Peyer's patch (tissue), 4 donors: ENCODE measurements at places on chromosomes 2 and 18.

- DNase-seq, result no peak
Observed at GRCh38 chr2:113167115-113167932, 6.4 kb upstream of the PSD4 start.

DNA sequence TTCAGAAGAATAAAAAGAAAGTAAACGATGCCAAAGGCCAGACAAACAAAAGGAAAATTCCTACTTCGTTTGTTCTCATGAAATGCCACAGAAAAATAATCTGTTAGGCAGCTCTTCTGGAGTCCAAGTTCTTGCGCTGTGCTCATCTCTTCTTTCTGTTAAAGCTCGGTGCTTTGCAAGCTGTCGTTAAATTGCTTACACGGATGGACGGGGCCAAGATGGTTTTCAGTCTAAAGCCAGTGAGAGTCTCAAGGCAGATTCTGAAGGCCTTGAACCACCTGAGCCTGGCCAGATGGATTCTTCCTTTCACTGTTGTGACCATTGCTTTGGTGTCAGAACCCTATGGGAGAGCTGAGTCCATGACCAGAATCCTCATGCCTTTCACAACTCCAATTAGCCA lies 97.6 kb upstream of the RMDN2 start:
- no peak for DNase-seq

DNA sequence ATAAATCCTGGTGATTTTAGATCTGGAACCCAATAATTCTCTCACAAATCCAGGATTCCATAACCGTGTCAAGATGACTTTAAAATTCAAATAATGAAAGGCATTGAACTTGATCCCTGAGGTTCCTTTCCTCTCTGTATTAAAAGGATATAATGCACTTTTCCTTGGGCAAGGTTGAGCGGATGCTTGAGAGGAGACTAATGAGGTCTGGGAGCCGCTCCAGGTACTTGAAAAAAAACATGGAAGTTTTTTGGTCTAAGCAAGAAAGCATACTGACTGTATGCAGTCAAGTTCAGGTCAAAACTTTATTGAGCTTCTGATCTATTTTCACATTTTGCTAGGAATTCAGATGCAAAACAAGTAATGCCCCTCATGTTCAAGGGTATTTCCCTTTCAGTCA lies 318.5 kb downstream of the RAD51AP2 start:
- no peak for DNase-seq

- no peak for DNase-seq
Observed at GRCh38 chr2:226199555-226199954, 600.1 kb downstream of the IRS1 start.

GRCh38 chr2:112814278-112814677 lies 22.3 kb downstream of the IL1B start:
- DNase-seq, result no peak

GRCh38 chr18:43161528-43161927 lies 46.0 kb upstream of the RIT2 start:
- no peak for DNase-seq

DNA sequence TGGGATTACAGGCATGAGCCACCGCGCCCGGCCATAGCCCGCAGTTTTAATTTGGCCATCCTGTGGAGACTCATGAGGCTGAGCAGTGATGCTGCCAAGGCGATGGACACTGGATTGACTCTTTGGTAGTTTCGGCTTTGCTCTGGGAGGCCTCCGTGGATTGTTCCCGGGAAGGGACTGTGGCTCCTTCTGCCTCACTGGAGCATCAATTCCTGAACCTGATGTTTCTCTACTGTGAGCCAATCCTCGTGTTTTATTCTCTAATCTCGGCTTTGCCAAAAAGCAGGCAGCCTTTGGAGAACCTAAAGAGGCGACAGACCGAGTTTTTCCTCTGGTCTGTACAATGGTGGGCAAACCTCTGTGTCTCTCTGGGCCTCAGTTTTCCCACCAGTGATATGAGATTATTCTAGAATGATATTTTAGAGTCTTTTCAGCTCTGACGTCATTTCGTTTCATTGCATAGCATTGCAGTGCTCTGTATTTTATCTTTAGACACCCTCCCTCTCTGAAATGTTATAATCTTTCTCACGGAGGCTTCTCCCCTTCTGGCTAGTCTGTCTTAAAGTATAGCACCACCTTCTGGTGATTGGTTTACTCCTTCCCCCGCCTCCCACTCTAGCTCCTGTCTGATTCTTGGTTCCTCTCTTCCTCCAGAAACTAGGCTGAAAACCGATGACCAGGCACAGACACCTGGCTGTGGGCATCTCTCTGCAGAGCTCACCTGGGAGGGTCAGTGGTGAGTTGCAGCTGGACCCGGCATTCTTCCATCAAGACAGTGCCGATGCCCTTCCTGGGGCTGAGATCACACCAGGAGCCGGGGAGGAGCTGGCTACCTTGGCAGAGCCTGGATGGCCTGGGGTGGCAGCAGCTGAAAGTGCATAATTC lies 341.3 kb downstream of the MYCN start:
- DNase-seq, result no peak

DNA sequence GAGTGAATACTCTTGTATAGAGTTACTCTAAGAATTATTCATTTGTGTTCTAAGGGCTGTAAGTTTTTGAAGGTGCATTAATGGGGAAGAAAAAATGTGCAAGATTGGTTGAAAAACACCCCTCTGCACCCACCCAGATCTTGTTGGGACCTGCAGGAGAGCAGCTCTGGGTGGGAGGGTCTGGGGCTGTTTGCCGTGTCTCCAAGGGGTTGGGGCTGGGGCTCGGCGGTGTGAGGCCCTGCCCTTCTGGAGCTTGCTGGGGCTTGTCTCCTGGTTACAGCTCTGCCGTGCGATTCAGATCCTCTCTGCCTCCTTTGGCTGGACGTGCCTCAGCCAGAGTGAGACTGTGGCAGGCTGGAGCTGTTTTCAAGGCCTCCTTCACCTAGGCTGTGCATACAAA lies 26.1 kb downstream of the IGFBP2 start:
- no peak for DNase-seq

GRCh38 chr2:28407131-28407975 lies 14.7 kb downstream of the FOSL2 start:
- peak; percentile 48 for DNase-seq

DNA sequence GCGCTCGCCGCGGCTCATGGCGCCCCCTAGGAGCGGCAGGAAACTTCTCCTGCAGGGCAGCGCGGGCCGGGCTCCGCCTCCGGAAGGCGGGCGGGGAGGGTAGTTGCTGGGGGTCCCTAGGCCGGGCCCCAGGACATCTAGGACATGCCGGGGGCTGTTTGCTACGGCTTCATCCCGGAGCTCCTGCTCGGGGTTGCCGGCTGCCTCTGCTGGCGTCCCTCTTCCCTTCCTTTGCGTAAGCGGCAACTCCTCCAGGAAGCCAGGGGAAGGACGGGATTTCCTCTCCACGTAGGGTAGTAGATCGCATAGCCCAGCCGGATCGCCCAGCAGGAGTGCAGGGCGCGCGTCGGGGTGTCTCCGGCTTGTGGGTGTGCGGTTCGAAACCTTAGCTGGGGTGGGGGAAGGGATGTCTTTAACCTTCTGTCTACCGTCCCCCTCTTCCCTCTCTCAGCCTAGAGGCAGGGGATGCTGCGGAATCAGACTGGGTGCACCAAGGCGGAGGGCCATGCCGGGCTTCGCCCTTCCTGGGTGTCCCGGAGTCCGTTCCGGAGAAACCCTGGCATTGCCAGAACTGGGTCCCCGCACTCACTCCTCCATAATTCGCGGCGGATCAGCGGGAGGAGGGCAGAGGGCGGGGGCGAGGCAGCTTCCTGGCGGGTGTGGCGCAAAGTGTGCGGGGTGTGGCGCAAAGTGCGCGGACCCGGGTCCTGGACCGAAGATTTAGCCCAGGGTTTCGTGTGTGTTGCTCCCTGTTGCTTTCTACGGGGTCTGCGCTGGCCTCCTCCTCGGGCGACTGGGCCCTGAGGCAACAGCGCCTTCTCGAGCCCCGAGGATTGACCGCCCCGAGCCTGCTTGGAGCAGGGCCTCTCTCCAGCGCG lies 12.2 kb upstream of the SKOR2 start:
- DNase-seq, result no peak

GRCh38 chr2:169343202-169343601 lies 19.1 kb downstream of the LRP2 start:
- no peak for DNase-seq

GRCh38 chr2:61853086-61853846 lies 594 bp downstream of the FAM161A start:
- DNase-seq, result peak; percentile 65

GRCh38 chr2:145631561-145631960 lies 1111.6 kb upstream of the ZEB2 start:
- DNase-seq, result no peak

DNA sequence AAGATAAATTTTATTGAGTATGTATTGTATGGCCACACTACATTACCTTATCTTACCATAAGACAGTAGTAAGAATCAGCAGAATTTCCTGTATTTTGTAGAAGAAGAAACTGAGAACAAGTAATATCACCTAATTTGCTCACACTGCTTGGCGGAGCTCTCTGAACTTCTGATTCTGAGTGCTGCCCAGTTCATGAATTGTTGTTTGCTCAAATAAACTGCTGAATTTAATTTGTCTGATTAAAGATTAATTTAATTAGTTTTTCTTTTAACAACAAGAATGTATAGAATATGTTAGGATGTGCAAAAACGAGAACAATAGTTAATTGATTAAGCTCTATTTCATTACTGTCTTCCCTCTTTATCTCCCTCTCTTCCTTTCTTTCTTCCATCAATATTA lies 100.1 kb upstream of the ERBB4 start:
- DNase-seq, result no peak

- DNase-seq, result no peak
Observed at GRCh38 chr2:173150087-173150486, 74.4 kb downstream of the MAP3K20 start.

- DNase-seq, result no peak
Observed at GRCh38 chr2:234139755-234140154, 89.3 kb downstream of the SPP2 start.

- DNase-seq, result no peak
Observed at GRCh38 chr2:145413261-145414030, 893.5 kb upstream of the ZEB2 start.

GRCh38 chr2:168397629-168398028 lies 58.4 kb upstream of the CERS6 start:
- no peak for DNase-seq

DNA sequence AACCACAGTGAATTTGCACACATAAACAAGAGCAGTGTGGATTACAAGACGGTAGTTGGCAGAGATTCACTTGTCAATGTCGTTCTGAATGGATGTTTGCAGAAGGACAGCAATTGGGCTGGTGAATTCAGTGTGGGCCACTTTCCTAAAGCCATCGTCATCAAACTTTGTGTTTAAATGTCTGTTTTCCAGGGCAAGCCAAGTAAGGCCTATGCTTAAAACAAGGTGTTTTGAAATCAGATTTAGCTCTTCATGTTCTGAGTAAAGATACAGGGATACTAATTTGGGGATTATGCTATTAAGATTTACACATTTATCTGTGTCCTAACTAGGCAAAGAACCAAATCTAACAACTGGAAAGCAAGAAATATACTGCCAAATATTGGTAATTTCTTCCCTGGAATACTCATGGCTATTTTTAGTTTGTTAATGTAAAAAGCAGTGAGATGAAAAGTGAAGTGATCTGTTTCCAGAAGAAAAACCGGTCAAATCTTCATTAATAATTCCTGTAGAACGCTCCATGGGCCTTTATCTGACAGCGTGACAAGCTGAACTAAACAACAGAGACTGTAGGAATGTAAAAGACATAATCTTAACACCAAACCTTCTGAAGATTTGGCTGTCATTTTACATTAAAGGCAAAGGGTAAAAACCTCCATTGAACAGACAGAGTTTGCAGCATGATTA lies 175.7 kb downstream of the ICOS start:
- DNase-seq, result no peak

DNA sequence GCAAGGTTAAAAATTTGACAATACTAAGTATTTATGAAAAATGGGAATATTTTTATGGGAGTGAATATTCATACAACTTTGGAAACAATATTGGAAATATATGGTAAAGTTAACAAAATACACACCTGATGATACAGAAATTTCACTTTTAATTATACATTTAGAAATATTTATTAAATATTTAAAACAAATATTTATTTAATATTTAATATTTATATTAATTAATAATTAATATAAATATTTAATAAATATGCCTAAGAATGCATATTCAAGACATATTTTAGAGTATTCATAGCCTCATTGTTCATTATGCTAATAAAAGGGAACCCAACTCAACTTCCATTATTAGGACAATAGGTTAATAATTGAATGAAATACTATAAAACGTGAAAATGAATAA lies 7.0 kb upstream of the DYNAP start:
- DNase-seq, result no peak

DNA sequence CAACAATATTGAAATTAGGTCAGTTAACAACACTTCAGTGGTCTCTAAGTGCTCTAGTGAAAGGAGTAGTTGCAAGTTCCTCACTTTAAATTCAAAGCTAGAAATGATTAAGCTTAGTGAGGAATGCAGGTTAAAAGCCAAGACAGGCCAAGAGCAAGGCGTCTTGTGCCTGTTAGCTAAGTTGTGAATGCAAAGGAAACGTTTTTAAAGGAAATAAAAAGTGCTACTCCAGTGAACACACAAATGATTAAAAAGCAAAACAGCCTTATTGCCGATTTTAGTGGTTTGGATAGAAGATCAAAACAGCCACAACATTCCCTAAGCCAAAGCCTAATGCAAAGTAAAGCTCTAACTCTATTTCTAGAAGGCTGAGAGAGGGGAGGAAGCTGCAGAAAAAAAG lies 44.7 kb downstream of the ANTXR1 start:
- DNase-seq, result no peak
